Upper lobe of right lung (tissue), 1 donor: ENCODE measurements at places on chromosomes 4 and X.
A peak's percentile ranks its signal among the peaks of the same experiment; 100 is the strongest.

- no peak for DNase-seq
Measured at GRCh38 chr4:183468210-183469095, 24.0 kb downstream of the CDKN2AIP start.

GRCh38 chr4:114015444-114015899, 36.0 kb upstream of the ARSJ start:
- no peak for DNase-seq

DNA sequence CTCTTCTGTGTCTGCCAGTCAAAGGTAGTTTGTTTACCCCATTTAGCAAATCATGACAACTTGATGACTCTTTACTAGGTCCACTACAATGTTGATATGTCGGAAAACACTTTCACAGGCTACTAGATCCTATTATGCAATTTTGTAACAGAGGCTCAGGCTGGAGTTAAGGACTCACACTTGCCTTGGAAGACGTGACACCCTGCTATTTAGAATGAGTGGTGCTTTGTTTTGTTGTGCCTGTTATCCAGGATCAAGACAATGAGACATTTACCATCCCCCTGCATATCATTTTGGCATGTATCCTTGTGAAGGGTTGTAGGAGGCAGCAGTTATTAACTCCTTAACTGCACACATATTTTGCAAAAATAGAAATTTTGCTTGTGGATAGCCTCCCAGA, 263.7 kb downstream of the IL1RAPL1 start:
- DNase-seq: no peak

GRCh38 chrX:119694601-119695534, 1.9 kb upstream of the SEPTIN6 start:
- DNase-seq: no peak

GRCh38 chr4:42293967-42294813, 103.1 kb upstream of the SHISA3 start:
- DNase-seq: no peak

DNA sequence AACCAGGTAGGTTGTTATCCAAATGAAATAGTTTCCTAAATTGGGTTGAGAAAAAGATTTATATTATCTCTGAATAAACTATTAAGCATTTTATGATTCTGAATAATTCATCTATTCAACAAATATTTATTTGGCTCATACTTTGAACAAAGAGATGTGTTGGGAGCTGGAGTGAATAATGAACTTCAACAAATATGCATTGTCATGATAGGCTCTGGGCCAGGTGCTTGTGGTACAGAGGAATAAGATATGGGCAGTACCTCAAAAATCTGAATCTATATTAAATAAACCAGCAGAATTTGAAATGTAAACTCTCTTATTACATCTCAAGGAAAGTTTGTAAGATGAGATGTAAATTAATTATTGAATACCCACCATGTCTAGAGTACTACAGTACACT, 75.7 kb upstream of the DCLK2 start:
- DNase-seq: no peak

DNA sequence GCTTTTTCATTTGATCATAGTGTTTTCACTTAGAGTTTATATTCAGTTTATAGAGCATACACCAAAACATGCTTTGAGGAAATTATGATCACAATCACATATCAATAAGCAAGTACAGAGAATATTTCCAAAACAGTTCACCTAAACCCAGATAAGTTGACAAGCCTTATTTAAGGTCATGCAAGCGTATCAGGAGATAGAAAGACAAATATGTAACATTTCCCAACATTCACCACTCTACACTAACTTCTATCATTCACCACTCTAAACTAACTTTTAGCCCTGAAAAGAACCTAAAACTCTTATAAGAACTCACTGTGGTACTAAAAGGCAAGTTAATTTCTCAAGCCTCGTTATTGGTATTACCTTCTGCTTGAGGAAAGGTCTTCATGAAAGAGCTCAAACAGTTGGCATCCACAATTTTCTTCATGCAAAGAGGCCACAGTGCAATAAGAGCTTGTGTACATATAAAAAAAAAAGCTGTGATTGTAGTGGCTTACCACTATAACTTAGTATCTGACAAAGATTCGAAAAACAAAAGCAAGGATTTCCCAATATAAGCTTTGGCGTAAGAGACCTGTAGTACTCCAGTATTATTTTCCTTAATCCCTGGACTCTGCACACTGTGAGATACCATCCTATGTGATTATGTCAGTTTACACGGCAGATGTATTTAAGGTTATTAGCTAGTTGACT, 903.3 kb downstream of the STIM2 start:
- DNase-seq: no peak

DNA sequence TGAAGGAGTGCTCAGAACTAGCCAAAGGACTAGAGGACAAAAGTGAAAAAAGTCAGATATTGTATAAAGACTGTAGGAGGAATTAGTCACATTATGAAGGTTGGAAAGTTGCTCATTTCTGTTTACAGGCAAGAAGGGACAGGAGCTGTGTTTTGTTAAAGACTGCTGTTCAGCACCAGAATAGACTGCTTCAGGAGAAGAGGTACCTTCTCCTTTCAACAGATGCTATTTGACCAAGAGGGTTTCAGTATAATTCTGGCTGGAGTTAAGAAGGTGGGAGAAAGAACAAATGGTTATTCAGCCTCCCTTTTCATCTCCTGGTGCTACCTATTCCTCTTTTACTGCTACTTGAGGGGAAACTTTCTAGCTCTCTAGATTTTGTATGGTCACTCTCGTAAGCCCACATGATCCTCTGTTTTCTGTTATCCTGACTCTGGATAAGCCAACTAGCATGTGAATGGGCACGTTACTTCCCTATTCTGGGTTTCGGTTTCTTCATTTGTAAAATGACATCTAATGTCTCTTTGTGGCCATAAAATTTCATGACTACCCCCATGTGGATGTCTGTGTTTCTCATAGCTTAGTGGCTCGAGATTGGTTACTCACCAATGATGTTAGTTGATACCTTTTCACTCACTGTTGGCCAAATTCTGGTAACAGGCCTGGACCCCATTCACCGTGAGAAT, 68.9 kb downstream of the SH2D1A start:
- no peak for DNase-seq

DNA sequence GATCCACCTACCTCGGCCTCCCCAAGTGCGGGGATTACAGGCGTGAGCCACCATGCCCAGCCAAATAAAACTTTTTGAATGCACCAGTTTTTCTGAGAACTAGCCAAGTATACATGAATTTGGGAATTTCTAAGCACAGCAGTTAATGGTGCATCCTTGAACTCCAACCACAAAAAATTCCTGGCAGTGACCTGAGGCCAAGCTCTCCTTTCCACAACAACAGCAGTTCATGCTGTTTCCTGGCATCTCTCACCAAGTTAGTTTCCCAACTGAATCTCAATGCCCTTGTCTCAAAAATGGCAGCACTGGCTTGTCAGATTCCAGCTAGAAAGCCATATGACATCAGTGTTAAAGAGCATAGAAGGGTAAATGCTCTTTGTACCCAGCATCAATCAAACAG, 15.9 kb upstream of the XKRX start:
- no peak for DNase-seq

GRCh38 chr4:78766650-78767049, 9.5 kb upstream of the BMP2K start:
- DNase-seq: no peak

DNA sequence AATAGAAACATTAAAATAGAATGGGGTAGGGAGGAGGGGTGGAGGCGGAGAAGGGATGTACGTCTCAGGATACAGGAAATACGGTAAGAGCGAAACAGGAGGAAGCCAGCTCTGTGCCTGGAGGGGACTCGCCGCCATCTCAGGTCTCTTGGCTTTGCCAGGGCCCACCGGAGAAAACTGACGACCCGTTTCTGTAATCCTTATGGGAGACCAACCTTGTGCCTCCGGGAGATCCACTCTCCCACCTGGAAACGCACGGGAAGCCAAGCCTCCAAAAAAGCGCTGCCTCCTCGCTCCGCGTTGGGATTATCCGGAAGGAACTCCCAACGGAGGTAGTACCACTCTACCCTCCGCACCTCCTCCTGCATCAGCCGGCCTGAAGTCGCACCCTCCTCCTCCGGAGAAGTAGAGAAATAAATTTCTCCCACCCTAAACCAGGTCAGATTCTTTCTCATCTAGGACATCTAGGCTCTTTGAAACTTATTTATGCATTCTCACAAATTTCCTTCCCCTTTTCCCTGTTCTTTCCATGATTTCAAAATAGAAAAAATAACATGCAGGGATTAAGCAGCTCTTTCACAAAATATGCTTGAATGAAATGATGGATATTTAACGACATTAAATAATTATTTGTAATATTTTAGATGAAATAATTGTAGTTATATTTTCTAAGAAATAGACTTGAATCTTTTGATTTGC, at the start of gene NBDY:
Gene NBDY, plus strand, starts transcription at position 92 of the 699 bp plus-strand sequence. Its CDS starts 111 bp downstream, at position 203.
- peak; percentile 63 for DNase-seq

- DNase-seq: no peak
Measured at GRCh38 chr4:166128403-166128802, 255.4 kb downstream of the TLL1 start.

- no peak for DNase-seq
Measured at GRCh38 chrX:30533835-30534234, 43.7 kb downstream of the TASL start.

- DNase-seq: no peak
Measured at GRCh38 chrX:135185795-135186443, 14.7 kb upstream of the CT55 start.

DNA sequence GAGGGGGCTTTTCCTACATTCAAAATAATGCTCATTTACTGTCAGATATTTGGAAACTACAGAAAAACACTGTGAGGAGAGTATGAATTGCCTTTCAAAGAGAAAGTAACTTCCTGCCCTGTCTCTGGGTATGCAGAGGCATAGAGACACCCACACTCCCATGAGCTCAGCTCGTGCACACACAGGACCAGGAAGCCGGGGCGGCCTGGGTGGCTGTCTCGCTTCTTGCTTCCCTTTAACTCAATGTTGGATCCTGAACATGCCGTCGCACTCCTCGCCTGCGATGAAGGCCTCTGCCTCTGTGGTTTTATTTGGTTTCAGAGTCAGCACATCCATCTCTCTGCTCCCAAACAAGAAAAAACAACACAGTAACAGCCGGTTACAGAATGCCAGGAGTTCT, 40.1 kb upstream of the GPR78 start:
- DNase-seq: peak; percentile 40
